ENCODE measurements at places on chromosomes 5 and 9. TPM values are rescaled to one million over a fixed set of nuclear protein-coding genes. Genes with fewer than 3 reads are reported as not detected.

GRXCR2 gene
- polyA plus RNA-seq, result not detected

PKN3 gene
- 3.4 TPM for polyA plus RNA-seq

SV2C gene
- polyA plus RNA-seq, result not detected

DDX4 gene
- not detected for polyA plus RNA-seq

MED22 gene
- 18.4 TPM for polyA plus RNA-seq

IL9 gene
- polyA plus RNA-seq, result not detected

MEGF10 gene
- not detected for polyA plus RNA-seq

HAPLN1 gene
- polyA plus RNA-seq, result 4.1 TPM

CCDC171 gene
- polyA plus RNA-seq, result 0.39 TPM

RAPGEF6 gene
- 10.6 TPM for polyA plus RNA-seq

CAMK2A gene
- polyA plus RNA-seq, result 0.09 TPM

DNA sequence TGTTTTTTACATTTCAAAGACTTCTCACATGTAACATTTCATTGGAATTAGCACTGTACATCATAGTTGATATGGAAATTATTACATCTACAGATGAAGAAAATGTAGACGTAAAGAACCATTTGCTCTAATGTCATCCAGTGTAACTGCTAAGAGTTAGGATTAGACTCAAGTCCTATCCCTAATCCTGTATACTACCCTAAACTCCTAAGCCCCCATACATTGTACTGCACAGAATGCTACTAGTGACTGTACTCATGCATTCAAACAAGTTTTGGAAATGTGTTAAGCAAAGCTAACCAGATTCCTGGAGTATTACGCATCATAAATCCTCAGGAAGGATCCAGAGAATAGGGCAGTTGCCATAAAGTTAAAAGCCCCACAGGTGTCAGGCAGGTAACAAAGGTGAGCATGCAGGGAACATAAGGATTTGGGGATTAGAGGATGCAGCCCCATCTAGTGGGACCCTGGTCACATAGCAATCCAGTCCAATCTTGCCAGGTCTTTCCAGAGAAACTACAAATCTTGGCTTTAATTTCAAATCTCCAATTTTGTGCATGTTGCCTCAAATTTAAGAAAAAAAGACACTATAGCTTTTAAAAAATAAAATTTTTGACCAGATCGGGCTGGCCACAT is 32.0 kb downstream of the HAVCR1 start:
- DNase-seq, result no peak

- DNase-seq, result no peak
These were observed 38.0 kb upstream of the ADAM19 start for GRCh38 chr5:157613385-157614245.

DNA sequence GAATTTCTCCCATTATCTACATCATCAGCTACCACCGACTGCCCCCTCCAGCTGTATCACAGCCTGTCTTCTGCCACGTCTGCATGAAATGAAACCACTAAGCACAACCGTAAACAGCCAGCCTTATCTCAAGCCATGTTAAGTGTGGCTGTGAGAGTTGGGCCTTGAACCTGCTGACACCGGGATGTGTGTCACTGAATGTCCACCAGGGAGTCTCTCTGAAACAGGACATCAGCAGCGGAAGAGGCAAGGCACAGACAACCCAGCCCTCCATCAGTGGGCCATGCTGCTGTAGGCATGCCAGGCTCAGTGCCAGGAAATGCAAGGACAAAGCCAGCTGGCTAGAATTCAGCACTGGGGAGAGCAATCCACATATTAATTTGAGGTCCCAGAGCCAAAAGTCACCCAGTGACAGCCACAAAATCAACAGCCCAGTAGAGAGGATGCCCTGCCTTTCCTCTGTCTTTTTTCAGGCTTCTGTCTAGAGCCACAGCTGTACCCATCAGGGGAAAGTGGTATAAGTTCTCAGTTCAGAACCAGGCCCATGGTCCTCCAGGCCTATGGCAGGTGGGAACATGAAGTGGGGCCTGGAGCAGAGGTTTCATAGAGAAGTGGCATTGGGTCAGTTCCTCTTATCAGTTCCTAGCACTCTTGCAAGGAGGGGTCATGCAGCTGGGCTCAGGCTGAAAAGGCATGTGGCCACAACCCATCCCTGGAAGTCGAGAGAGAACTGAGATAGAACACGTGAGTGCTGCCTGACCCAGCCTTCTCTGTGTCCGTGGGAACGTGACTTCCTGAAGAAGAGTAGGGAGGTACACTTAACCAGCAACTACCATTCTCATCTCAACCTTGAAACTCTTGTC is 199.4 kb downstream of the ESM1 start:
- DNase-seq, result no peak

GRCh38 chr9:123753669-123754258 is 176.2 kb downstream of the DENND1A start:
- no peak for DNase-seq

DNA sequence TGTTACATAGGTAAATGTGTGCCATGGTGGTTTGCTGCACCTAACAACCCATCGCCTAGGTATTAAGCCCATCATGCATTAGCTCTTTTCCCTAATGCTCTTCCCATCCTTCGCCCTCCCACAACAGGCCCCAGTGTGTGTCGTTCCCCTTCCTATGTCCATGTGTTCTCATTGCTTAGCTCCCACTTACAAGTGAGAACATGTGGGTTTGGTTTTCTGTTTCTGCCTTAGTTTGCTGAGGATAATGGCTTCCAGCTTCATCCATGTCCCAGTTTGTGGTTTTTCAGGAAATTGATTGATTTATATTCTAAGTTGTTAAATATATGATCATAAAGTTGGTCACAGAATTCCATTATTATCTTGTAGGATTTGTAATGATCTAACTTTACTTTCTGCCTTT is 85.3 kb upstream of the CAST start:
- no peak for DNase-seq

DNA sequence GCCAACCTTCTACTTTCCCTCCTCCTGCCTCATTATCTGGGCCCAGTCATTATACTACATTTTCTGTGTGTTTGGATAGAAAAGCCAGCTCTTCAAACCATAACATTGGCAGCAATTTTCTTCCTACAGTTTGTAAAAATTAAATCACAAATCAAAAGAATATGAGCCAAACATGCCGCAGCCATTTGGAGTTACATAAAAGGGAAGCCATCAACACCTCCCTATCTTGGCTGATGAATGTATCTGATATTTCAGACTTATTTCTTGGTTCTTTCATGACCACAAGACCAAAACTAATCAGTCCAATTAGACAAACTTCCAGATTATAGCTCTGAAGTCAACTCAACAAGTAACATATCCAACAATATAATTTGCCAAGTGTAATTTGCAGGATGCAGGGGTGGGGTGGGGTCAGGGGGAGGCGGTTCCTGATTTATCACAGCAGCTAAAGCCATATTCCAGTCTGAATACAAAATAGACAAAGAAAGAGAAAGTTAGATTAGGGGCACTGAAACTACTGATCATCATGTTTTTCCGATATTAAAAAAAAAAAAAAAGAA is 89.4 kb upstream of the CNTLN start:
- DNase-seq, result no peak

GRCh38 chr9:134500931-134501760 is 140.5 kb upstream of the COL5A1 start:
- DNase-seq, result no peak

DNA sequence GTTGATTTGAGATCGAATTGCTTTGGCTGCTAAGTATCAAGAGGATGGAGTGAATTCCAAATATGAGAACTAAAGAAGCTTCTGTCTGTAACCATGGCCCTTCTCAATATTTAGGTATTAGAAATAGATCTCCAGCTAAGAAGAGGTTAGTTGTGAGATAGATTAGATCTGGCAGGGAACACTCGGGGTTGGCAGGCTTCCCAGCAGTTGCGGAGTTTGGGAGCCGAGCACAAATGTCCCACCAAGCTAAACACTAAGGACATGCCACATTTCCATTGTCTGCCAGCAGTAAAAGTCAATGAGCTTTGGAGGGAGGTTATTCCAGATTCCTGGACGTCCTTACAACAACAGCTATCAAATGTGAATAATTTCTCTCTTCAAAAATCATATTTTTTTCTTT is 85.8 kb downstream of the TAF11L14 start:
- no peak for DNase-seq

DNA sequence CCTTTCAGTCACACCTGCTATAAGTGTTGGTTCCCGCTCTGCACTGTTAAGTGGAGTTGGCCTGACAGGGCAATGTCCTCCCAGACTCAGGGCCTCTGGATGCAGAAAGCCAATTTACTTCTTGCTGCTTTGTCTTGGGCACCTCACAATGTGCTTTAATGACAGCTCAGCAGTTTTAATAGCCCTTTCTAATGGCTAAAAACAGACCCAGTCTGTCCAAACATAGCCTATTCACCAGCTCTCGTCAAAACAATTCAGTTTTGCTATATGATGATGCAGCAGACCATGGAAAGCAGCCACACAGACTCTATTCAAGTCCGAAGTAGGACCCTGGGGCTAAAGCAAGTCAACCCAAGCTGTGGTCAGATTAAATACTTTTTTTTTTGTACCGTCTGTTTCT is 529.1 kb upstream of the SEMA6A start:
- DNase-seq, result no peak

GRCh38 chr9:72065076-72065475 is 4.7 kb upstream of the C9orf57 start:
- no peak for DNase-seq

DNA sequence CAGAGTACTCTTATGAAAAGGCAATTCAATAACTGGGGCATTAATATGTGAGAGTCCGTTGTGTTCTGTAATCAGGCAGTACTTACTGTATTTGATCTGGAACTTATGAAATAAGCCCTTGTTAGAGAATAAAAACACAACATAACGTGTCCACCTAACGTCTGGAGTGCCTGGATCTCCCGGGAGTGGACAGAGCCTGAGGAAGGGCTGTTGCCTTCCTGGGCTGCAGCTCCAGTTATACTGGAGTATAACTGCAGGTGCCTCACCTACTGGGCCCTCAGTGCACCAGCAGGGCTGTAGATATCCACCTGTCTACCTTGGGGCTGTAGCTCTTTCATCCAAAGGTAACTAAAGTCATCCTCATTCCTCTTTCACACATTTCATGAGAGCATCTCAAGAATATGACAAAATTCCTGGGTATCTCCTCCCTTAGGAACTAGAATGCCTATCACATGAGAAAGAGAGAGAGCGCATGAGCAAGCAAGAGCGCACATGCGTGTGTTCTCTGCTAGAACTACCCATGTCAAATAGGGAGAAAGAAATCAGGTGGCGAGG is 200.1 kb downstream of the GAPVD1 start:
- no peak for DNase-seq

GRCh38 chr5:31921852-31922305 is 252.2 kb downstream of the GOLPH3 start:
- no peak for DNase-seq

GRCh38 chr5:101534491-101535110 is 631.5 kb upstream of the ST8SIA4 start:
- DNase-seq, result no peak

GRCh38 chr9:130693101-130693425 is 517 bp upstream of the EXOSC2 start:
- no peak for DNase-seq

- no peak for DNase-seq
These were observed 11.6 kb upstream of the ECM2 start for GRCh38 chr9:92547356-92547755.

- no peak for DNase-seq
These were observed 62.4 kb downstream of the MFAP3 start for GRCh38 chr5:154101184-154101583.

DNA sequence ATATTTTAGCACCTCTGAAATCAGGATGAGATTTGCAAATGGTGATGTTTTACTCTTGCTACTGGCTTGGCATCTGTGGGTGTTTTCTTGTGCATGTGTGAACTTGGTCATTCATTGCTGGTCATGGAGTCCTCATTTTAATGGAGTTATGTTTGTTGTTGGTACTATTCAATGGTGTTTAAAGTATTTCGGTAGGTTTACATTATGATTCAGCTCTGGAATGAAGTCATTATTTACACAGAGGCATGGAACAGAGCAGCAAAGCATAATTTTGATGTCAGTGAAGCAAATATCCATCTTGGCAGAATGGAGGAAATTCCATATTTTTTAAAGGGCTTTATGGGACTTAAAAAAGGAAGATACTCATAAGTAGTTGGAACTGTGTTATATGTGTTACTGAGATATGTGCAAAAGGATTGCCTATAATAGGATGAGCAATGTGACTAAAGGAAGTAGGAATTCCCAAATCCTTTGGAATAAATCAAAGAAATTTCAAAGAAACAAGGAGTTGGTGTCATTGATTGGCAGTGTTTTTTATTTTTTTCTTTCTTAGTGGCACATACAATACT is 147.4 kb downstream of the ACTBL2 start:
- peak; percentile 53 for DNase-seq

DNA sequence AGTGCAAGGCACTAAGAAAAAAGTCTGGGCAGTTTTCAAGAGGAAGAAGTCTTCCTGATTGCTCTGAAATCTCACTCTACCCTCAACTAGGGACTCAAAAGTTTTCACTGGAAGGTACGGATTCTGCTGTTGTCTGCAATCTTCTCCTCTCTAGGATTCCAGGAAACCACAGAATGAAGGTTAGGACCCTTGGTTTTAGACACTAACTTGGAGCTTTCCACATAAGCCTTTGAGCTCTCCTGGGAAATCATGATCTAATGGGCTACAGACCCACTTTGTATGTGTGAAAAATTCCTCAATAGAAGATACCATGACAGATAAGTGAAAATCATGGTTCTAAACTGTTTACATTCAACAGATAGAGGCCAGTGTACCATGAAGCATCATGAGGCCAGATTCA is 265.1 kb downstream of the PSAT1 start:
- no peak for DNase-seq

GRCh38 chr9:75892216-75892911 is 1.9 kb downstream of the PCSK5 start:
- no peak for DNase-seq

GRCh38 chr5:168648016-168648415 is 68.8 kb upstream of the PANK3 start:
- DNase-seq, result no peak

DNA sequence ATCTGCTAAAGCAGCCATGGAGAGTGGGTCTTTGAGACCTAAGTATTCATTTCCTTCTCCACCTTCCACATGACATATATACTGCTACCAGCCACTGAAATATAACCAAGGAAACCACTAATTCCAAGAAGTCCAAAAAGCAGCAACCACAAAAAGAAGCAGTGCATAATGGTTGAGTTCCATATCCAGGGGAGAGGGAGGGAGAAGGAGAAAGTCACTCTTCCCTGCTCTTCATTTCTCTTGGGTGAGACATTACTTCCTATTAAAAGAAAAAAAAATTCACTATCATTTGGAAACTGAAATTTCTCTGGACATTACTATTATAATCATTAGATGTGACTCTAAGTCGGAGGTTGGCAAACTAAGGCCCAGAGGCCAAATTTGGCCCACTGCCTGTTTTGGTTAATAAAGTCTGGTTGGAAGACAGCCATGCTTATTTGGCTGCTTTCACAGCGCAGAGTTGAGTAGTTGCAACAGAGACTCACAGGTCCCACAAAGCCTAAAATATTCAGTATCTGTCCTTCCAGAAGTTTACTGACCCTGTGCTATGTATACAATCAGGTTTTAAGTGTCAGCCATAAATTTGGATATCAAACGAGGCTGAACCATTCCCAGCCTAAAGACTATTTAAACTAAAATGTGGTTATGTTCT is 168.6 kb downstream of the MPDZ start:
- no peak for DNase-seq

DNA sequence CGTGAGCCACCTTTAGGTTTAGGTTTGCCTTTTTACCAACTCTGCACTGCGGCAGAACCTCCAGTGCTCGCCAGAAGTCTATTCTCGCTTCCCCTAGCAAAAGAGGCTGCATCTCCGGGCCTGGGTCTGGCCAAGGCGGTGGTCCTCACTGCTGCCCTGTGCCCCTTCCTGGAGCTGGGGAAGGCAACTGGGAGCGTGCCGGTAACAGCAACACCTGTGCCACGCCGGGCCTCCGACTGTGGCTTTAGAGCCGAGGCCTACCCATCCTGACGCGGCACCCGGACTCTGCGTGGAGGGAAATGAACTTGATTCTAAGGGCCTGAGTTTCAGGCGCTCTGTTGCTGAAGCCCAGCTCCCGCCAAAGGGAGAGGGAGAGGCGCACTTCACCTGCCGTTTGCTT is 82.4 kb upstream of the SPATA31C2 start:
- no peak for DNase-seq
